NCI-H1105 (cell line): ENCODE measurements at places on chromosomes 13 and 19.

- DNase-seq: no peak
Observed at GRCh38 chr13:112722433-112723263, 32.8 kb downstream of the ATP11A start.

GRCh38 chr19:43519436-43520088 is 7.4 kb downstream of the ETHE1 start:
- DNase-seq: peak; percentile 69

GRCh38 chr19:47344425-47344824 is 4.7 kb upstream of the DHX34 start:
- no peak for DNase-seq

GRCh38 chr13:23268441-23268840 is 87.7 kb downstream of the SGCG start:
- no peak for DNase-seq

GRCh38 chr13:31499274-31499673 is 240.1 kb upstream of the RXFP2 start:
- no peak for DNase-seq

- no peak for DNase-seq
Observed at GRCh38 chr13:24632382-24633121, 47.7 kb upstream of the ATP12A start.

- DNase-seq: no peak
Observed at GRCh38 chr13:30047154-30047874, 196.9 kb upstream of the UBL3 start.

- no peak for DNase-seq
Observed at GRCh38 chr19:15126131-15126910, 19.1 kb downstream of the SYDE1 start.

DNA sequence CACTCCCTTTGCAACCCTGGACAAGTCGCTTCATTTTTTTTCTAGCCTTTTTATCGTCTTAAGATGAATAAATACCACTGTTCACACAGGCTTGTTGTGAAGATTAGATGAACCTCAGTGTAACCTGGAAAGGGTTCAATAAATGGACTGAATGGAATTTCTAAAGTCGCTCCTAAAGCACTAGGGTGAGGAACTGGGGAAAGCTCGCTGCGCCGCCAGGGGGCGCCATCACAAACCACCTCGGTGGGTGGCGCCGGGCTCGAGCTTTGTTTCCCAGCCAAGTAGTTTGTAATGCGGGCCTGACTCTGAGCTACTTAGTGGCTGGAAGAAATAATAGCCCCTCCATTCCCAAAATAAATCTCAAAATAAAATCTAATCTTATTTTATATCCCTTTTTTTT is 2.2 kb upstream of the CEACAM6 start:
- peak; percentile 78 for DNase-seq

GRCh38 chr13:31105856-31106255 is 55.8 kb downstream of the HSPH1 start:
- no peak for DNase-seq

GRCh38 chr19:40523322-40524047 is 53.2 kb upstream of the SHKBP1 start:
- peak; percentile 54 for DNase-seq

DNA sequence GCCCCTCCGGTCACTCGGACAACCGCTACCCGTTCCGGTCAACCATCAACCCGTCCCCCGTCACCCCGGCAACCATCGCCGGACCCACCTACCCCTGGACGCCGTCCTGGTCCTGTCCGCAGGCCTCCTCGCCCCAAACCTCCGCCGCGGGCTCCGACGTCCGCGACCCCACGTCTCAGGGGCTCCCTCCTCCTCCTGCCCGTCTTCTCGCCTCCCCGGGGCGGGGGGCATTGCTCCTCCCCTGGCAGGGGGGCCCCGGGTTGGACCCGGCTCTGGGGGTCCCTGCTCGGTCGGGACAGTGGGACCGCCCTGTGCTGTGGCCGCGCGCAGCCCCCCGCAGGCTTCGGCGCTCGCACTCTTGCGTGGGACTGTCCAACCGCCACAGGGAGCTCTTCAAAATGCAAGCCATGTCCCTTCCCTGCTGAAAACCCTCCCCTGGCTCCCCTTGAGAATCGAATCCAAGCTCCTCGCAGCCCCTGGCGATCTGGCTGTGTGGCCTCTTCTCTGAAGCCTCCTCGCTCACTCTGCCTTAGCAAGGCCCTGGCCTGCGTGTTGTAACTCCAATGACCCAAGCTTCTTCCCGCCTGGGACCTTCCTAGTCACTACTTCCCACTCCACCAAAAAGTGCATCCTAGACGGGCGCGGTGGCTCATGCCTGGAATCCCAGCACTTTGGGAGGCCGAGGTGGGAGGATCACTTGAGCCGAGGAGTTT is 8.4 kb downstream of the EPHX3 start:
- no peak for DNase-seq

- DNase-seq: no peak
Observed at GRCh38 chr13:79711631-79712030, 230.7 kb downstream of the NDFIP2 start.

- no peak for DNase-seq
Observed at GRCh38 chr13:79225487-79226232, 180.4 kb downstream of the RBM26 start.
